ENCODE measurements at places on chromosomes 12 and 14.
A peak's percentile ranks its signal among the peaks of the same experiment; 100 is the strongest.

GRCh38 chr12:45402288-45402687 lies 186.4 kb downstream of the ANO6 start:
- peak; percentile 43 for DNase-seq

- DNase-seq: peak; percentile 31
These were observed 866 bp upstream of the PITPNM2 start for GRCh38 chr12:123151457-123152454.

DNA sequence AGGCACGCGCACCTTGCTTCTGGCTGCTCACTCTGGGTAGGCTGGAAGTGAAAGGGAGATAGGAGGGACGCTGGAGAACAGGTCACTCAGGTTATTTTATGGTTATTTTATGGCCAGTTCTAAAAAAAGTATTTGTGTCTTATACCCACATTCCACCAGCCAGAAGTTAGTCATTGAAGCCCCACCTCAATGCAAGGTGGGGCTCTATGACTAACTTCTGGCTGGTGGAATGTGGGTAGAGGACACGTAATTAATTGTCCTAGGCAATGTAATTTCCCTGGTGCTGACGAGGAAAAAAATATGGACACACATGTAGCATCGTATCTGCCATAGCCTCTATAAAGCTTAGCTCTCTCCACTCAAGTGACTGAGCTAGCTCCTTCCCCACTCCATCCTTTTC lies 104.9 kb downstream of the PDZRN4 start:
- DNase-seq: no peak

GRCh38 chr14:50321009-50321660 lies 9.0 kb downstream of the DMAC2L start:
- peak; percentile 82 for DNase-seq

GRCh38 chr12:85557850-85558249 lies 277.8 kb downstream of the ALX1 start:
- DNase-seq: no peak

DNA sequence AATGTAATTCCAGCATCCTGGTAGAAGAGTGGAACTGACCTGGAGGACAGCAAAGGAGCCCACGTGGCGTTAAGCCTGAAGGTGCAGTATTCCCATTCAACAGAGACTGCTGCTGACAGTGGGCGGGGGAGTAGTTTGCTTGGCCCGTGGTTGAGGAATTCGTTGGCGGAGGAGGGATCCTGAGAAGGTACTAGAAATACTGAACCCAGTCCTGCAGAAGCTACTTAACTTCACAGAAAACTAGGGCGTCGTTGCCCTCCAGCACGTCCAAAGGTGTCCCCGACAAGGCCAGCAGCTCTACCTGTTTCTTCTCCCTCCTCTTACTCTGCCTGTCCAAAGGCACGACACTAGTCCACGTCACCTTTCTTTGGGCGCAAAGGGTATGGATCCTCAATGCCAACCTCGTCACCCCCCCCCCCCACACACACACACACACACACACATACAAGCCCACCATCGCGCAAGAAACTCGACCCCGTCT lies 303 bp downstream of the PUS7L start:
- peak; percentile 65 for DNase-seq

- DNase-seq: no peak
These were observed 265.3 kb upstream of the PLEKHG7 start for GRCh38 chr12:92437452-92437851.

DNA sequence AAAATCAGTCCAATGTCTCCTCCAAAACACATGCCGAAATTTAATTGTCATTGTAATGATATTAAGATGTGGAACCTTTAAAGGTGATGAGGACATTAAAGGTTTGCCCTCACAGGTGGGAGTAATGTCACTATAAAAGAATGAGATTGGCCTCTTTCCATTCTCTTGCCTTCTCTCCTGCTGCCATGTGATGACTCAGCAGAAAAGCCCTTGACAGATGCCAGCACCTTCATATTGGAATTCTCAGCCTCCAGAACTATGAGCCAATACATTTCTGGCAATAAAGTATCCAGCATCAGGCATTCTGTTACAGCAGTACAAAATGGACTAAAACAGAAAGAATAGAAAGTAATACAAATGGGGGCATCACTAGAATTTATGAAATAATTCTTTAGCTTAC lies 609.7 kb downstream of the SLC16A7 start:
- DNase-seq: no peak

All from femur (tissue), 1 donor.